ENCODE measurements at places on chromosomes 6 and 20. TPM values are rescaled to one million over a fixed set of nuclear protein-coding genes. Genes with fewer than 3 reads are reported as not detected.

The SMIM29 gene
- 14.9 TPM for total RNA-seq

The WFDC10B gene
- not detected for total RNA-seq

The IP6K3 gene
- total RNA-seq, result 0.50 TPM

The ADGRG6 gene
- total RNA-seq, result 32.0 TPM

DNA sequence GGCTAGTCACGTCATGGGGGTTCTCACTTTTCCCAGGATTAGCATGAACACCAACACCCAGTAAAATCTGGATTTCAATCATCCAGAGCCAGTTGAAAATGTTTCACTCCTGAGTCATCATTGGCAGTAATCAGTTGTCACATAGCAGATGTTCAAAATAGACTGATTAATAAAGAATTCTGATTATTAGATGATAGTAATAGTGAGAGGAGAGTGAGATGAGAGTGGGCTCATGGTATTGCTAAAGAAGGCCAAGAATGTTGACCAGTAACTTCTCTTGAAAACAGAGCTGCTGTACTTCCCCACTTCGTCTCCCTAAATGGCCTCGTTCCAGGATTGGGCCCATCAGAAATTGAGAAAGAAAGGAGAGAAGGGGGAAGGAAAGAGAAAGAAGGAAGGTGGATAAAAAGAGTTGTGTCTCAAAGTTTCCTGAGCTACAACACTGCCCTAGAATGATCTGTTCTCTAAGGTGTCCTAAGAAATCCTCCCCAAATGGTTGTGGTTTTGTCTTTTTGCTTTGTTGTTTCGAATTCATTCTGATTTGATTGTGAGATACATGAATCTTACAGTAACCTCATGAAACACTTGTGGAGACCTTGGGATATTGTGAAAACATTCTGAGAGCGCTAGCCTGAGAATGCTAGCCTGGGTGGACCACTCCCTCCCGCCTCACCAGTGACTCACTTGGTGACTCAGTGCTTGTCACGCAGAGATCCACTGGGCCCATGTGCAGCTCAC is 502.2 kb upstream of the JARID2 start:
- H3K4me3 ChIP-seq, result no peak overlapping the region
- no peak overlapping the region for H3K27ac ChIP-seq
- no peaks in the 10 kb centered on the region for H3K36me3 ChIP-seq
- H3K4me1 ChIP-seq, result no peaks in the 10 kb centered on the region

- no peaks in the 10 kb centered on the region for H3K4me1 ChIP-seq
- H3K36me3 ChIP-seq, result no peaks in the 10 kb centered on the region
- no peak for DNase-seq
- H3K4me3 ChIP-seq, result no peak overlapping the region
- H3K27ac ChIP-seq, result no peak overlapping the region
- H3K27me3 ChIP-seq, result no peaks in the 10 kb centered on the region
These were observed 166.3 kb upstream of the DTNBP1 start for GRCh38 chr6:15829156-15829555.

- no peaks in the 10 kb centered on the region for H3K27me3 ChIP-seq
- DNase-seq, result no peak
- no peak overlapping the region for H3K27ac ChIP-seq
- no peaks in the 10 kb centered on the region for H3K36me3 ChIP-seq
- H3K4me1 ChIP-seq, result no peaks in the 10 kb centered on the region
- H3K4me3 ChIP-seq, result no peak overlapping the region
These were observed 11.5 kb upstream of the TENT5A start for GRCh38 chr6:81763968-81764367.

DNA sequence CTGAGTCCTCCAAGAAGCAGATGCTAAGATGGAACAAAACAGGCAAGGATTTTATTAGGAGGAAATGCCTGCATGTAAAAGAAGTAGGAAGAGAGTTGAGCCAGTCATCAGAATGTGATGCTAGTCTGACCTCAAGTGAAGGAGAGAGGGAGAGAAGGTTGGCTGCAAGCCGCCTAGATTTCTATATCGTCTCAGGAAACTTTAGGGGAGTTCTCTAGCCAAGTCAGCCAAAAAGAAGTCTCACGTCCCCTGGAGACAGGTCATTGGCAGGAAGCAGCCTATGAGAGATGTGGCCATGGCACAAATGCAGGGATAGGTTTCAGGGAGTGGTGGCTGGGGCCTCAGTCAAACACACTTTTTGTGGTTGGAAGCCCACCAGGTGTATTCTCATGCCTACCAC is 378.0 kb downstream of the CD109 start:
- H3K27ac ChIP-seq, result no peak overlapping the region
- H3K27me3 ChIP-seq, result no peaks in the 10 kb centered on the region
- no peak for DNase-seq
- no peaks in the 10 kb centered on the region for H3K36me3 ChIP-seq
- H3K4me1 ChIP-seq, result no peaks in the 10 kb centered on the region

DNA sequence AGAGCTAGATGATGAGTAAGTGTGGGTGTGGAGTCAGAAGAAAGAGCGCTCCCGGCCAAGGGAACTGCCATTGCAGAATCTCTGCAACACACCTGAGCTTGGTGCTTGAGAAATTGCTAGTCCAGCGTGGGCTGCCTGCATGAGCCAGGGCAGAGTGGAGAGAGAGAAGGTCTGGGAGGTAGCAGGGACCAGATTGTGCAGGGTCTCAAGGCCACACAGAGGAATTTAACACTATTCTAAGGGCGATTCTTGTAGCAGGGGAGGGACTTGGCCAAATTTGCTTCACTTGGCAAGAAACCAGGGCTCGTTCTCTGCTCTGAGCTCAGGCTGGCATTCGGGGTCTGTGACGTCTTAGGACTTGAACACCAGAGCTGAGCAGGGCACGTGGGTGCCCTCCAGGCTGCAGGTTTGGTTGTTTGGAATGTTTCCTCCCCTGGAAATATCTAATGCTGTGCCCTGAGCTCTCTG is 53.5 kb downstream of the BCAS4 start:
- no peak overlapping the region for H3K27ac ChIP-seq
- peaks cover 16% of the 10 kb centered on the region for H3K4me1 ChIP-seq
- no peak overlapping the region for H3K4me3 ChIP-seq

GRCh38 chr6:155278319-155279049 is 14.7 kb downstream of the CLDN20 start:
- H3K4me3 ChIP-seq, result no peak overlapping the region
- no peaks in the 10 kb centered on the region for H3K27me3 ChIP-seq
- H3K4me1 ChIP-seq, result peaks cover 6% of the 10 kb centered on the region
- DNase-seq, result no peak
- H3K36me3 ChIP-seq, result peaks cover 3% of the 10 kb centered on the region

DNA sequence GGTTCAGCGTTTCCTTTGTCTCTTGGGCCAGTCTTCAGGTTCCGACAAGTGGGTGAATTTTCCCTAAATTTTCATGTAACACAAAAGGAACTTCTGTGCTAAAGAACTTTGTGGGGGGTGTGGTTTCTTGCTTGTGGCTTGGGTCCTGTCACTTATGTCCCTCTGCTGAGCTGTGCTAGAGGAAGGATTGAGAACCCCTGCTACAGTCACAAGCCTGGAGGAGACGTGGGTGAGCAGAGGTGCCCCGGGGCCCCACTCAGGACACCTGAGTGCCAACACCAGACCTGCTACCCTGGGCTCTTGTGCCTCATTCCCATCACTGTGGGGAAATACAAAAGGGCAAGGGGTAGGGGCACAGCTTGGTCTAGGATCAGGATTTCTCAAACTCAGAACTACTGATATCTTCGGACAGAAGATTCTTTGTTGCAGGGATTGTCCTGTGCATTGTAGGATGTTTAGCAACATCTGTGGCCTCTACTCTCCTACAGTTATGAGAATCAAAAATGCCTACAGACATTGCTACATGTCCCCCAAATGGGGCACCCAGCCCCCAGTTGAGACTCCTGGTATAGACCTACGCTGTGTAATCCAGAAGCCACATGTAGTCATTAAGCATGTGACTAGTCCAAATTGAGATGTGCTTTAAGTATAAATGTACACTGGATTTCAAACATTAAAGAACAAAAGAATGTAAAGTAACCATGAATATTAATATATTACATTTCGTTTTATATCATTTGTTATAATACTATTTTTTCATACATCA is 128.7 kb downstream of the LY86 start:
- no peak overlapping the region for H3K27ac ChIP-seq
- H3K4me1 ChIP-seq, result peaks cover 36% of the 10 kb centered on the region
- peaks cover 3% of the 10 kb centered on the region for H3K27me3 ChIP-seq
- no peaks in the 10 kb centered on the region for H3K36me3 ChIP-seq
- H3K4me3 ChIP-seq, result no peak overlapping the region

DNA sequence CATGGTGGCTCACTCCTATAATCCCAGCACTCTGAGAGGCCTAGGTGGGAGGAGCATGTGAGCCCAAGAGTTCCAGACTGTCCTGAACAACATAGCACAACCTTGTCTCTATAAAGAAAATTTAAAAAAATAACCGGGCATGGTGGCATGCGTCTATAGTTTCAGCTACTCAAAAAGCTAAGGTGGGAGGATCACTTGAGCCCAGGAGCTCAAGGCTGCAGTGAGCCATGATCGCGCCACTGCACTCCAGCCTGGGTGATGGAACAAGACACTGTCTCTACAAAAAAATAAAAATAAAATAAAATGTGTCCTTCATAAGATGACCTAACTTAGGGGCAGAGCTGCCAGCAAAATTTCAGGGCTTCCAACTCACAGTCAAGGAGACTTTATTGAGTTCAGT is 12.6 kb downstream of the ID4 start:
- no peak overlapping the region for H3K27ac ChIP-seq
- peaks cover 6% of the 10 kb centered on the region for H3K4me1 ChIP-seq
- H3K36me3 ChIP-seq, result no peaks in the 10 kb centered on the region
- no peaks in the 10 kb centered on the region for H3K27me3 ChIP-seq
- no peak for DNase-seq
